Ovary (tissue), 10 donors: ENCODE measurements at places on chromosomes 5 and 9. TPM values are rescaled to one million over a fixed set of nuclear protein-coding genes. Genes with fewer than 3 reads are reported as not detected.
A peak's percentile ranks its signal among the peaks of the same experiment; 100 is the strongest.

The AQP3 gene
- polyA plus RNA-seq = 6.6 TPM

GRCh38 chr5:73067213-73067612, 53.2 kb upstream of the TMEM171 start:
- H3K4me1 ChIP-seq = no peaks in the 10 kb centered on the region
- H3K36me3 ChIP-seq = no peaks in the 10 kb centered on the region
- H3K4me3 ChIP-seq = no peak overlapping the region

- no peaks in the 10 kb centered on the region for H3K27me3 ChIP-seq
- no peaks in the 10 kb centered on the region for H3K4me1 ChIP-seq
- DNase-seq = no peak
- peak overlapping the region; percentile 44 for H3K4me3 ChIP-seq
- no peaks in the 10 kb centered on the region for H3K36me3 ChIP-seq
These were observed 1.1 kb upstream of the FGF10 start for GRCh38 chr5:44390351-44390750.

The NADK2 gene
- polyA plus RNA-seq = 26.4 TPM

- no peaks in the 10 kb centered on the region for H3K4me1 ChIP-seq
- no peak for DNase-seq
- no peak overlapping the region for H3K27ac ChIP-seq
- no peaks in the 10 kb centered on the region for H3K27me3 ChIP-seq
- H3K36me3 ChIP-seq = no peaks in the 10 kb centered on the region
These were observed 27.3 kb downstream of the NR6A1 start for GRCh38 chr9:124743686-124744348.

GRCh38 chr5:160471761-160472160, 50.1 kb downstream of the PTTG1 start:
- H3K27ac ChIP-seq = no peak overlapping the region
- no peaks in the 10 kb centered on the region for H3K36me3 ChIP-seq
- no peak for DNase-seq
- H3K4me1 ChIP-seq = peaks cover 6% of the 10 kb centered on the region

GRCh38 chr5:6011199-6011598, 367.1 kb downstream of the MED10 start:
- DNase-seq = no peak
- H3K27ac ChIP-seq = no peak overlapping the region
- H3K27me3 ChIP-seq = no peaks in the 10 kb centered on the region
- no peaks in the 10 kb centered on the region for H3K36me3 ChIP-seq
- H3K4me1 ChIP-seq = peaks cover 6% of the 10 kb centered on the region
